Aorta (tissue), 5 donors: ENCODE measurements at places on chromosomes 5 and 9. TPM values are rescaled to one million over a fixed set of nuclear protein-coding genes. Genes with fewer than 3 reads are reported as not detected.

GRCh38 chr5:92923885-92924284 lies 657.1 kb downstream of the NR2F1-AS1 start:
- DNase-seq, result no peak

- DNase-seq, result no peak
These were observed 29.8 kb downstream of the SSBP2 start for GRCh38 chr5:81721049-81721448.

Gene TMEM174
- not detected for total RNA-seq

Gene N4BP3
- 2.0 TPM for total RNA-seq

Gene GARIN3
- not detected for total RNA-seq
